ENCODE measurements at places on chromosomes 6 and 20.

DNA sequence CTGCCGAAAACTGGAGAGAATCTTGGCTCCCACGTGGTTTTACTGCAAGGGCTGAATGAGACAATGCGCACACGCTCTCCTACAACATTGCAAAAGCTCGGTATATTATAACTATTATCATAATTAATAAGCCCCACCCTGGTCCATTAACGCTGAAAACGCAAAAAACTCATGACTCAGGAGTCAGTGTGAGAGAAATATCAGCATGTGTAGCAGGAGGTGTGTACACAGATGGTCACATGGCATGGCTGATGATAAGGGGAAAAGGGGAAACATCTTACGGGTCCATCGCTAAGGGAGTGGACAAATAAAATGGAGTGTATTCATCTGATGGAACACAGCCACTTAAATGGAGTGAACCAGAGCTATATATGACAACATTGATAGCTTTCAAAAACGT lies 29.2 kb downstream of the CDH22 start:
- no peak for DNase-seq
- H3K4me3 ChIP-seq, result no peak overlapping the region
- H3K4me1 ChIP-seq, result no peaks in the 10 kb centered on the region

GRCh38 chr6:158737082-158737709 lies 82.0 kb downstream of the EZR start:
- DNase-seq, result no peak
- no peak overlapping the region for H3K27ac ChIP-seq
- H3K4me3 ChIP-seq, result no peak overlapping the region
- H3K36me3 ChIP-seq, result no peaks in the 10 kb centered on the region

- H3K36me3 ChIP-seq, result no peaks in the 10 kb centered on the region
- H3K4me1 ChIP-seq, result peaks cover 3% of the 10 kb centered on the region
- DNase-seq, result no peak
- H3K27me3 ChIP-seq, result no peaks in the 10 kb centered on the region
- no peak overlapping the region for H3K27ac ChIP-seq
Measured at GRCh38 chr6:132369526-132369925, 31.7 kb downstream of the MOXD1 start.

DNA sequence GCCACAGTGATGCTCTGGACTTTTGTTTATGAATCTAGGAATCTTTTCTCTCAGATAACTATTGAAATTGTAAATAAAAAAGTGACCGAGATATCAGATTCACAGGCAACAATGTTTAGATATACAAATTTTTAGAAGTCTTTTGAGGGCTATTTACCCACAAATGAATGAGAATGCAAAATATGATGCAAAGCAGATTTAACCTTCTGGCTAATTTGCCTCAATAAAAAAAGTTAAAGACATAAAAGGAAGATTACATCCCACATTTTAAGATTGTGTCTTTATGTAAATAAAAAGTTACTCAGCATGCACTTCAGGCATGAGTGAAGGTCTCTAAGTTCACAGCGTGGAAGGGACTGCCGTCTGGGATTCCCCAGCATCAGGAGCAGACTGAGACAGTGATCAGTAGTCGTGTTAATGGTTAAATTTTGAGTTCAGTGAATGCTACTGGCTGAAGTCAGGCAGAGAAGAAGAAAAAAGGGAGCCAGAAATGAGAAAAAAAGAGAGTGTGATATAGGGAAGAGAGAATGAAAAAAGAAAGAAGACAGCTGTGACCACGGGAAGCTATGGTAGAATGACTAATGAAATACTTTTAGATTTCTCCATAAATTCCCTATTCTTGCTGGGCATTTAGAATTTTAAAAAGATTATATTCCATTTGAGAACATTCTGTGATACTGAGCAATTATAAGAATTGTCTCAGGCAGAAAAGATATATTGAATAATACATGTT lies 93.6 kb downstream of the MYB start:
- no peaks in the 10 kb centered on the region for H3K27me3 ChIP-seq
- DNase-seq, result no peak
- no peak overlapping the region for H3K27ac ChIP-seq

GRCh38 chr6:16965689-16966088 lies 136.2 kb upstream of the STMND1 start:
- no peaks in the 10 kb centered on the region for H3K27me3 ChIP-seq
- peaks cover 7% of the 10 kb centered on the region for H3K4me1 ChIP-seq
- no peak overlapping the region for H3K27ac ChIP-seq

GRCh38 chr6:30005482-30005881 lies 55.6 kb upstream of the POLR1H start:
- no peak for DNase-seq
- H3K27me3 ChIP-seq, result peaks cover 38% of the 10 kb centered on the region
- no peaks in the 10 kb centered on the region for H3K36me3 ChIP-seq
- no peak overlapping the region for H3K4me3 ChIP-seq
- peaks cover 20% of the 10 kb centered on the region for H3K4me1 ChIP-seq
- H3K27ac ChIP-seq, result no peak overlapping the region

DNA sequence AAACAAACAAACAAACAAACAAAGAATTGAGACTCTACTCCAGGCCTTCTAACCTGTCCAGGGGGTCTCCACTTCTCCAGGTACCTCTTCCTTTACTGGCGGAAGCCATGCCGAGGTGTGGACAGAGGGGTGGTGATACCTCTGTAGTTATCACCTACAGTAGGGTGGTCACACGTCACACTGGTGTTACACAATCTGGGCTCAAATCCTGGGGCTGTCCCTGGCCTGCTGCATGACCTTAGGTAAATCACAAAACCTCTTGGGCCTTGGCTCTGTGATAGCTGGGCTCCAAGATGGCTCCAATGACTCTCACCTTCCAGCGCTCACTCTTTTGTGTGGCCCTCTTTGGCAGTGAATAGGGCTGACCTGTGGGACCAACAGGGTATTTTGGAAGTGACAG lies 76.8 kb upstream of the ZNFX1 start:
- DNase-seq, result no peak
- H3K27ac ChIP-seq, result no peak overlapping the region
- no peaks in the 10 kb centered on the region for H3K27me3 ChIP-seq
- H3K36me3 ChIP-seq, result no peaks in the 10 kb centered on the region
- H3K4me1 ChIP-seq, result peaks cover 13% of the 10 kb centered on the region
